ENCODE measurements at places on chromosomes 3 and 15.

DNA sequence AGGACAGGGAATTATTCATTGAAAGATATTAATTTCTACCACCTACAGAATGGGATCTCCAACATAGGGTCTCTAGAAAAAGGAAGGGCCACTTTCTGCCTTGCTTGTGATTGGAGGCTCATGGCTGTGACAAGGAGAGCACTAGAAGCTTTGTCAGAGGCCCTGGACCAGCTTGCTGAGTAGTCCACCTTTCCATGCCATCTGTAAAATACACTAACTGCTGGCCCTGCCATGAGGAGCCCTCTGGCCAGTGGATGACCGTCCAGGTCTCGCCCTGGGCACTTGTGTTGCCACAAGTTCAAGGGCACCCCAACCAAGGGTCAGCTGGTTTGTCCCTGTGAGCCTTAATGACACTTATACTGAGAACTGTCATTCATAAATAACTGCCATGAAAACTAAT lies 1.6 kb upstream of the SYNM start:
- DNase-seq, result no peak

DNA sequence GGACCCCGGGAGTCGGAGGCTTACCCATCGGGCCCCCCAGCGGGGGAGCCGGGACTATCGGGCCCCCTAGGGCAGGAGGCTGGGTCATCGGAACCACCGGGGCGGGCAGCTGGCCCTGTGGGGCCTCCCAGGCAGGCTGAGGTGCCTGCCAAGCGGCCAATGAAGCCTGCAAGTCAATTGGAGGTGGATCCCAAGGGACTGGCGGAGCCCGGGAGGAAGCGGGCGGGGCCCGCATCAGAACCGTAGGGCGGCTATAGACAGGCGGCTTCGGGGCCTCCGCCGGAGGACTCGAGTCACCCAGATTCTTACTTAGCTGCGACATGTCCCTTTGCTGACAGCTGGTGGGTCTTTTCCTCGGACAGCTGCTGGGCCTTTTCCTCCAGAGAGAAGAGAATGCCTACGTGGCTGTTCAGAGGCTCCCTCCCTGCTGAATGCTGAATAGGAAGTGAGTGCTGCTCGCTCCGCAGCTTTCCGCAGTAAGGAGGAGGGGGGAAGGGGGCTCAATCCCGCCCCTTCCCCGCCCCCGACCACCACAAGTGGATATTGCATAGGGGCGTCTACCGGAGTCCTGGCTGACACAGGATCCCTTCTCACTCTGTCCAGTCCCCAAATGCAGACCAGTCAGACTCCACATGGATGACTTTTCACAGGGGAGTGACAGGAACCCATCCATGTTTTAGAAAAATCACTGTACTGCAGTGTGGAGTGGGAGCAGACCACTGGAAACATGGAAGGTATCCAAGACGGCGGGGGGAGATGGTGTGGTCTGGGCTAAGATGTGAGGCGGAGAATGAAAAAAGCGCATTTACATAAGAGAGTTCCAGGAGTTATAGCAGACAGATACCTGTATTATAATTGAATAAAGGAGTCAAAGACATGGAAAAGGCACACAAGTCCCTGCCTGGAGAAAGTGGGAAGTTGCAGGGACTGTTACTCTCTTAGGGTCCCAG lies at the start of gene MAGEL2:
MAGEL2 (minus strand) TSS at position 447 of the 950 bp plus-strand sequence; CDS start at position 322, 125 bp downstream.
- peak; percentile 42 for DNase-seq

DNA sequence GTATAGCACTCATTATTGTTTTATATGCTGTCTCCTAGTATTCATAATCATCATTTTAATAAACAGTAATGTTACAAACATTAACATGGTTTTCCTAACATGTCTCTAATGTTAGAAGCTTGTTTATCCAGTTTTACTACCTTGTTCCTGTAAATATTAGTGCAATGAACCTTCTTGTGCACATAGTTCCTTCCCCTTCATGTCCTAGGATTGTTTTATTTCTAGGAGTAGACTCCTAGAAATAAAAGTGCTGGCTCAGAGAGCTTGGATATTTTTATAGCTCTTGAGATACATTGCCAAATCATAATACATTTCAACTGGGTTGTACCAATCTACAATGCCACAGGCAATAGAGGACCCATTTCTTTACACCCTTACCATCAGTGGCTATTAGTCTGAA lies 161.3 kb downstream of the SV2B start:
- DNase-seq, result no peak

DNA sequence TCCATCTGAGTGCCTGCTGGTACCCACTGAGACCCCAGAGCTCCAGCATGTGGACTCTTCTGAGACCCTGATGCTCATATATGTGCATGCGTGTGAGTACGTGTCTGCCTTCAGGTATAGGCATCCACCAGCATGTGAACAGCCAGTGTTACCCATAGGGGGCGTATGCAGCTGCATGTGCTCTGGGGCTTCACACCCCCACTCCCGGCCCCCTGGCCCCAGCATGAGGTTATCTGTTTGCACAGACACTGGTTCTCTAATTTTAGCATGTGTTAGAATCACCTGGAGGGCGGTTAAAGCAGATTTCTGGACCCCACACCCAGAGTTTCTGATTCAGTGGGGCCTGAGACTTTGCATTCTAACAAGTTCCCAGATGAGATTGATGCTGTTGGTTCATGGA lies 824 bp upstream of the CILP start:
- no peak for DNase-seq

DNA sequence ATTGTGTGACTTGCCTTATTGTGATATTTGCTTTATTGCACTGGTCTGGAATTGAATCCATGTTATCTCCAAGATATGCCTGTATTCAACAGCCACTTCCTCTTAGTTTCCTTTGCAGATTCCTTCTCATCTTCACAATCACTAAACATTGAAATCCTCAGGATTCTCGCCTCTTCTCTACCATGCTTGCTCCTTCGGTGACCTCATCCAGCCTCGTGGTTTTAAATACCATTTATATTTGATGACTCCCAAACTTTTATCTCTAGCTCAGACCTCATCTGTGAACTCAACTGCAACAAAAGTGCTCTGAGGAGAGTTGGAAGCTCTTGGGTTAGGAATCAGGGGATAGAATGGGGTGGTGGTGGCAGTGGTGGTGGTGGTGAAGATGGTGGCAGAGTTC lies 19.9 kb downstream of the POLR2M start:
- DNase-seq, result no peak

DNA sequence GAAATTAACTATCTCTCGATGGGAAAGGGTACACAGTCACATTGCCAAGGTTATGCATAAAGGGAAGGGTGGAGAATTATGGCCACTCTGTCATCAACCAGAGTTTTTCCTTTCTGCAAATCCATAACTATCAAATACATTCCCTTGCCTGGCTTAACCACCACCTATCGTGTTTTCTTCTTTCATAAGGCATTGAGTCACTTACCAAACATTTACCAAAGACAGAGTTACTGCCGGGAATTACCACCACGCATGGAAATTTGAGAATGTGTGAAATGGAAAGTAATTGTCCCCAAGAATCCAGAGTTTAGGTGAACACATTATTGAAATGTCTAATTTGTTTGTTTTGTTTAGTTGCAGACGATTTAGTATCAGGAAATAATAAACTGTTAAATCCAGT lies 134.3 kb upstream of the LRRN1 start:
- DNase-seq, result no peak

DNA sequence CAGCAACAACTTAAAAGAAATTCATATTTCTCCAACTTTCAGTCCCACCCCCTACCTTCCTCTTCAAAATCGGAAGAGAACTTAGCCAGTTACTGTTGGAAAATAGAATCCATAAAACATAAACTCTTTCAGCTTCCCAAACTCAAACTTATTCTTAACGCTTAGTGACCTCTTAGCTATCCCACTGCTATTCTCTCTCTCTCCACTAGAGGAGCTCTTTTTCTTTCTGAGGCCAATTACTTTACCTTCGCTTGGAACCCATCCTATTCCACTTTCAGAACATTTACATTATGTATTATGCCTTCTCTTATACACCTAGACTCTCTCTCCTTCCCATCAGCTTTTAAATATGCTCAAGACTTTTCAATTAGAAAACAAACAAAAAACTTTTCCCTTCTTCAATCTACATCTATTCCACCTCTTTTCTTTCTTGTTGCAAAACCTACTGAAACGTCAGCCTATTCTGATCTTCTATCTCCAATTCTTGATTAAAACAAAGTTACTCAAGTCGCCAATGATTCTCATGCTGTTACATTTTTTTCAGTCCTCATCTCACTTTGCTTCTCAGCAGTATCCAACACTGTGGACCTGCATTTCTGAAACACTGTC lies 13.4 kb upstream of the GHSR start:
- DNase-seq, result peak; percentile 43

DNA sequence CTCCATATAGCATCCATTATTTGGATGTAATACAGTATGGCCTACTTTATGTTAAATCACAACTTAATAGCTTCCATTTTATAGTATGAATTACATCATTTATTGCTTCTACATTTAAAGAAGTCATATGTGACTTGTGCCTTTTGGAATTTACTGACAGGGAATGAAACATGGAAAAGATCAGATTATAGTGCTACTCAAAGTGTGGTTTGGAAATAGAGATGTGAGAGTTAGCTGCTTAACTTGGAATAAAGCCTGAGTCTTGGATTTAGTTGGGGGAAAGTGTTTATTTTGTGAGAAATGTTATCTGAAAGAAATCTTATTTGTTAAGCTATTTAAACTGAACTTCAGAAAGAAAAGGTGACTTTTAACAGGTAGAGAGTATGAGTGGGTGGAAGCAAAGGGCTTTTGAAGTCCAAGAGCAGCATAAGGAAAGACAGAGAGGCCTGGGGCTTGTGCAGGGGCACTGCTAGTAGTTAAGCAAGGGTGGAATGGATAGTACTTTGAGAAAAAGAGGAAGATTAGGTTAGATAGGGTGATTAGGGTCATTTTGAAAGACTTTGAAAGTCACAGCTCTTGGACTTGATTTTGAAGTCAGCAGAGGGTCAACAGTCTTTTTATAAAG lies 60.5 kb downstream of the SLMAP start:
- DNase-seq, result no peak

- peak; percentile 21 for DNase-seq
Measured at GRCh38 chr15:32893421-32893820, 175.6 kb downstream of the GREM1 start.

DNA sequence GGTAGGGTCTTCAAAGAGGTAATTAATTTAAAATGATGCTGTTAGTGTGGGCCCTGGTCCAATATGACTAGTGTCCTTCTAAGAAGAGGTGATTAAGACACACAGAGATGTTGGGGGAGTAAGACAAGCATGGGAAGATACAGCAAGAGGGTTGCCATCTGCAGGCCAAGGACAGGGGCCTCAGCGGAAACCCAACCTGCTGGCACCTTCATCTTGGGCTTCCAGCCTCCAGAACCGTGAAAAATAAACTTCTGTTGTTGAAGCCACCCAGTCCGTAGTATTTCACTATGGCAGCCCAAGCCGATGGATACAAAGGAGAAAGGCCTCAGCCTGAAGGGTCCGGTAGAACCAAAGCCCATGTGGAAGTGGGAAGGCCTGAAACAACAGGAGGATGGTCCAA lies 161.7 kb upstream of the UBE2E1 start:
- no peak for DNase-seq

DNA sequence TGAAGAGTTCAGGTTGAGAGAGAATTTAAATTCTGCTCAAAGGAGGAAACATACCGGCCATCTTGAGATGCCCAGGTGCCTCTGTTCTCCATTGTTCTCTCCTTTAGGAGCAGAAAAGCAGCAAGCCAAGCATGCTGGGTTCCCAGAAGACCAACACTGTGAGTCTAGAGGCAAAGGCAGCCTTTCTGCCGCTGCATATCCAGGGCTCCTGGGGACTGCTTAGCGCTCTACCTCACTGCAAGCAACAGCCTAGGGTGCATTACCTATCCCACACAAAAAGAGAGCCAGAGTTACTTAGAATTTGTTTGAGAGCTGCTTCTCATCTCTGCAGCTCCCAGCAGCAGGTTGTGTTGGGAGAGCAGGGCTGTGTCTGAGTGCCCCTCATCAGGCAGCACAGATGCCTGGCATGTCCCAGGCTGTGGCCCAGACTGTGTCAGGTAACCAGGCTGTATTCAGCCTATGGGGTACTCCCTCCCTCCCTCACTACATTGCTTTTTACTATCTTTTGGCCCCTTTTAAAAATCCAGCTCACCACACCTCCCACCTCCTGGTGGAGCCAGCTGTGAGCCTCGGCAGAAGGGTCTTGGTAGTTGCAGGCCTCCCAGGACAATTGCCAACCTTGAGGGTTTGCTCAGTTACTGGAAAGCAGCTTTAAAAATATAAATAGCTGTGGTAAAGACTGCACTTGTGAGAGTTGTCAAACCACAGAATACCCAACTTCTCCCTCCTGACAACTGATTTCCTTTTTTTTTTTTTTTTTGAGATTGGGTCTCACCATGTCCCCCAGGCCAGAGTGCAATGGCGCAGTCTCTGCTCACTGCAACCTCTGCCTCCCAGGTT lies 30.2 kb downstream of the BCL2L10 start:
- peak; percentile 42 for DNase-seq

DNA sequence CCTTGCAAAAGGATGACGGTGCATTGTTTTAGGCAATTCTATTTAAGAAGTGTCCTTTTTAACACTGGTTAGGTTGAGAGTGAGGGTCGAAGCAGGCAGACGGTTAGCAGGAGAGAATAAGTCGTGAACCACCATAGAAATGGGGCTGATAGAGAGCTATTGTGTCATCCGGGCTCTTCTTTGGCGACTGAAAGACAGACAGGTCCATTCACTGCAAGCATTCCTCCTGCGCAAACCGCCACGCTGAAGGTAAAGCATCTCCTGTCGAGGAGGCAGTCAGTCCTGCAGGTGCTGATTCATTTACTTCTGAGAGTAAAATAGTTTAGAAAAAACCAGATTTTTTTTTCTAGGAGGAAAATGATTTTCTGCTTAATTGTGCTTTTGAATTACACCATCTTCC lies 1002.8 kb upstream of the NR2F2 start:
- no peak for DNase-seq

DNA sequence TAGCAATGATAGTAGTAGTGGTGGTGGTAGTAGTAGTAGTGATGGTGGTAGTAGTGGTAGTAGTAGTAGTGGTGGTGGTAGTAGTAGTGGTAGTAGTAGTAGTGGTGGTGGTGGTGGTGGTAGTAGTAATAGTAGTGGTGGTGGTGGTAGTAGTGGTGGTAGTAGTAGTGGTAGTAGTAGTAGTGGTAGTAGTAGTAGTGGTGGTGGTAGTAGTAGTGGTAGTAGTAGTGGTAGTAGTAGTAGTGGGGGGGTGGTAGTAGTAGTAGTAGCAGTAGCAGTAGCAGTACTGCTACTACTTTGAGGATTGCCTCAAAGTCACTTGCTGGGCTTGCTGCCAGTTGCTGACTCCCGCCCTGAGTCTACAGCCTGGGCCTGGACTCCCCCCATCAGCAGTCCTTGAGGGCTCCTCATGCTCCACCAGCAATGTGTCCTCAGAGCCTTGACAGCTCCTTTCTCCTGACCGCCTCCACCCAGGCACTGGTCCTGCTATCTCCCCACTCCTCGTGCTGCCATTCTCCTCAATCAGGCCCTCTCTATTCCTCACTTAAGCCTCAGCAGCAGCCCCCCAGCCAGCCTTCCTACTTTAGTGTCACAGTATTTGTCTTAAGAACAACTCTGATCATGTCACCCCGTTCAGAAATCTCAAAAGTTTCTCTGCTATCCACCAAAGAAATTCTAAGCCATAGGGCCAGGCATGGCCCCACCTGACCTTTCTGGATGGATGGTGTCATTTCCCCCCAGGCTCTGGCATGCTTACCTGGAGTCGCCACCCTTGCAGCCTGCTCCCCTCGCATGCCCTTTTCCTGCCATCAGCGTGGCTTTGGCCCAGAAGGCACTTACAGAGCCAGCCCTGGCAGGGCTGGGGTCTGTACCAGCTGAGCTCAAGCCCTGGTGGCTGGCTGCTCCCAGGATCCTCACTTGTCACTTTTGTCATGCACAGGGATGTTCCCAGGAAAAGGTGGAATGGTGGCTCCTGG lies 45.6 kb downstream of the DLEC1 start:
- DNase-seq, result peak; percentile 65

- DNase-seq, result no peak
Measured at GRCh38 chr15:95409211-95409610, 921.3 kb upstream of the NR2F2 start.

Data from GM03348 (cell line).